ENCODE measurements at places on chromosomes 5 and 9.

- DNase-seq = no peak
Observed at GRCh38 chr9:80878556-80878955, 810.8 kb downstream of the TLE1 start.

GRCh38 chr5:177599731-177600507, at the start of gene B4GALT7:
Gene B4GALT7 (plus strand): TSS chr5:177600132. CDS start chr5:177600211, 79 bp downstream.
- DNase-seq = no peak

- no peak for DNase-seq
Observed at GRCh38 chr9:34628656-34629490, at the start of gene ARID3C. Gene ARID3C (minus strand): TSS chr9:34629066. CDS start chr9:34628014, 1,052 bp downstream.

DNA sequence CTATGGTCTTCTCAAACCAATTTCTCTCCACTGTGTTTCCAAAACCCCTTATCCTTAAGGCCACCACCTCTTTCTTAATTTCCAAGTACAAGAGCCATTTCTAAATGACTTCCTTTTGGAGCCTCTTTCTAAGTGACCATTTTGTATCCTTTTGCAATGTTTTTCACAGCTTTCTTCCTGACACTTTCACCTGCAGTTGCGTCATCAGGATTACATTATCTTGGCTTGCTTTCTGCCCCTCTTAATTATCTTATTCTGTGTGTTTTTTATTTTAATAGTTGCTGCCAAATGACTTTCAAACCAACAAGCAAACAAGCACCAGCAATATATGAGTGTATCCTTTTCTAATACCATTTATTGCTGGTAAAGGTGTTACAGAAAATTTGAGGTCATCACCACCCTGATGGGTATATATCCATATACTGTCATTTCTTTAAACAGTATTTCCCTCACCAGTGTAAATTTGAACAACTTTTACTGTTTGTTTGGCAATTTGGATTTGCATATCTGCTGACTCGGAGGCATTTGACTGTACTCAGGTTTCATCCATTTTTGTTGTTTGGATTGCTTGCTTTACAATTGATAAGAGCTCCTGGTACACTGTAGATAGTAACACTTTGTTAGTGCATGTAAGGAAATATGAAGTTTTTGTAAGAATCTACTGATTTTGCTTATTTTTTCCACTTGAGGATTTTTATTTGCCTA, 5.4 kb upstream of the ANXA1 start:
- no peak for DNase-seq

GRCh38 chr5:176792655-176793342, 17.6 kb upstream of the UNC5A start:
- DNase-seq = no peak

GRCh38 chr9:115615000-115615401, 497.0 kb upstream of the TNC start:
- no peak for DNase-seq

- no peak for DNase-seq
Observed at GRCh38 chr5:168372356-168372946, 81.0 kb downstream of the WWC1 start.

DNA sequence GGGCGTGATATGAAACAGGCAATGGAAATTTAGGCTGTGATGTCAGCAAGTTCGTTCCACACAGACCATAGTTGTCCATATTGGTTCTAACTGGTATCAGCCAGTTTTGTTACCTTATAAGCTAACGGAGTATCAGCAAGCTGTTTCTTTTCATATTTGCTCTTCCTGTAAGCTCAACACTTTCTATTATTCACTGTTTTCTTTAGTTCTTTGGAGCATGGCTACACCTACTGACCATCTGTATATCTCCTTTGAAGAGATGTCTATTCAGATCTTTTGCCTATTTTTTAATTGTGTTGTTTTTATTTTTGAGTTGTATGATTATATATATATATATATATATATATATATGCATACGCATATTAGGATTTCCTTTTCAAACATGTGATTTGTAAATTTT, 1057.2 kb upstream of the CDH10 start:
- DNase-seq = no peak

GRCh38 chr9:133980864-133981588, 11.1 kb downstream of the VAV2 start:
- DNase-seq = no peak
